Activated naive CD4-positive, alpha-beta T cell treated with anti-CD3 and anti-CD28 coated beads for 36 hours (primary cell): ENCODE measurements at places on chromosomes 11 and 22.

DNA sequence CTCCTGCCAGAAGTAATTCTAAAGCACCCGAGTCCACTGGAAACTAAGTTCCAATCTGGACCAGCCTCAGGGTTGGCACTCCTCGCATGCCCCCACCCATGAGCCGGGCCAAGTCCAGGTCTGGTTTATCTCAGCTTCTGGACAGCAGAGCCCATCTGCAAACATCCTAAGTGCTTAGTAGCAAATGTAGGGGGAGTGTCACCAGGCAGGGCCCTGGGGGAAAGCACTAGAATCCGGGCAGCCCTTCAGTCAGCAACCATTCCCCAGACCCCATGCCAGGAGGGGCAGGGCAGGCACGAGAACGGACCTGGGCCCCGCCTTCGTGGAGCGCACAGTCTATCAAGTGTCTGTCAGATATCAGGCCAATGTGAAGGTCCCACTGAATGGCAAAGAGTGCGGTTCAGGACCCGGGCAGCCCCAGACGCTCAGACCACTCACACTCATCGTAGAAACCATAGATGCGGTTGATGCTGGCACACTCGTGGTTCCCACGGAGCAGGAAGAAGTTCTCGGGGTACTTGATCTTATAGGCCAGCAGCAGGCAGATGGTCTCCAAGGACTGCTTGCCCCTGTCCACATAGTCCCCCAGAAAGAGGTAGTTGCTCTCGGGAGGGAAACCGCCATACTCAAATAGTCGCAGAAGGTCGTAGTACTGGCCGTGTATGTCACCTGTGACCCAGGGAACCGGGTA, 1.3 kb downstream of the PPP1CA start:
- no peak for DNase-seq

- peak; percentile 89 for DNase-seq
Measured at GRCh38 chr11:117986981-117987574, 884 bp downstream of the IL10RA start.

- peak; percentile 84 for DNase-seq
Measured at GRCh38 chr11:58675334-58676155, 53.1 kb downstream of the CNTF start.

- no peak for DNase-seq
Measured at GRCh38 chr11:12671370-12671769, 2.9 kb upstream of the TEAD1 start.

GRCh38 chr11:7004482-7004881, 15.7 kb downstream of the ZNF214 start:
- DNase-seq: no peak

DNA sequence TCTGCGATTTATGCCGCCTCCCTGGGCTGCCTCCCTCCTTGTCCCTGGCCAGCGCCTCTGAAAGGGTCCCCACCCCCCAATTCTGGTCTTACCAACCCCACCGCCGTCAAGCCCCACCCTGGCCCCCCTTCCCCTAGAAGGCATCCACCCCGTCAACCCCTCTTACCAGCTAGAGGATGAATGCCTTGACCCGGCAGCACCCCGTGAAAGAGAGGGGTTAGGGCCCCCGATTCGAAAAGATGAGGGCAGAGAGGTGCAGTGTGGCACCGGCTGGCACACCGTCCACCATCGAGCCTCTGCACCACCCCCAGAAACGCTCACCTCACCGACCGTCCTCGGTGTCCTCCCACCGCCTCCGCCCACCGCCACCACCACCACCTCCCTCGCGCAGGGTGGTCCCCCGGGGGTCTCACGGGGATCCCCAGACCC, 559 bp downstream of the ELFN2 start:
- DNase-seq: no peak

DNA sequence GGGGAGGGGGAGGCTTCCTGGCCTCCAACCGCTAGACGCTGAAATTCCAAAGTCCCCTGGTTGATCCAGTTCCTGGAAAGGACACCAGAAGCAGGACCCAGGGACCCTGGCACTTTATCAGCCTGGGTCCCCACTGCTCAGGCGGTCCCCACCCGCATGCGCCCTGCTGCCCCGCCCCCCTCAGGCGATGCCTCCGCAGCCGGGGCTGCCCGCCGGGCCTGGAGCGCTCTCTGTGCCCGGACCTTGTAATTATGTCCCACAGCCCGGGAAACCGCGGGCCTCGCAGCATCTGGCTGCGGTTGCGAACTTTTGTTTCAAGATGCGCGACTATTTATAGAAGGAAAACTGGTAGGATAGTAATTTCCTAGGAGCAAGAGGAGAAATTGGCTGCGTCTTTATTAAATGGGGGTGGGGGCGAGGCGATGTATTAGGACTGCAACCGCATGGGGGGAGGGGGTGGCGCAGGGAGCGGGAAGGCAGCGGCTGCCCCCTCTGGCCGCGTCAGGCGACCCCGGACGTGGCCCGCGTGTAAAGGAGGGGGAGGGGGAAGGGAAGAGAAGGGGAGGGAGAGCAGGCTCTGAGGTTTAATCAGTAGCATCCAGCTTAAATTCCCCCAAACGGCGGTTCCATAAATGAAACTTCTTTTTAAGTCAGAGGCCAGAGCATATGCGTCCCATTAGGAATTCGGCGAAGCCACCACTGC, 6.1 kb downstream of the WNT7B start:
- DNase-seq: no peak

DNA sequence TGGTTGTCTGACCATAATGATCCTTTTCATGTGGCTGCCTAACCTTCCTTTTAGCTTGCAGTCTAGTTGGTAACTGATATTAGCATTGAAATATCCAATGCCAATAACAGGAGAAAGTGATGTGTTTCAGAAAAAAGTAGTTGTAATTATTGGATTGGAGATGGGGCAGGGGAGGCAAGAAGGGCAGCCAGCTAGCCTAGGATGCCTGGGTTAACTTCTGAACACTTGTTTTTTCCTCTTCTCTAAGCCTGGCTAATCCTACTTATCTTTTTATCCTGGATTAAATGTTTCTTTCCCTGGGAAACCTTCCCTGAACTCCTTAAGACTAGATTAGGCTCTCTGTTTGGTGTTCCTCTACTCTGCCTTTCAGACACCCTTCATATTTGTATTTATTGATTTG, 380.2 kb downstream of the TMEM135 start:
- DNase-seq: no peak

DNA sequence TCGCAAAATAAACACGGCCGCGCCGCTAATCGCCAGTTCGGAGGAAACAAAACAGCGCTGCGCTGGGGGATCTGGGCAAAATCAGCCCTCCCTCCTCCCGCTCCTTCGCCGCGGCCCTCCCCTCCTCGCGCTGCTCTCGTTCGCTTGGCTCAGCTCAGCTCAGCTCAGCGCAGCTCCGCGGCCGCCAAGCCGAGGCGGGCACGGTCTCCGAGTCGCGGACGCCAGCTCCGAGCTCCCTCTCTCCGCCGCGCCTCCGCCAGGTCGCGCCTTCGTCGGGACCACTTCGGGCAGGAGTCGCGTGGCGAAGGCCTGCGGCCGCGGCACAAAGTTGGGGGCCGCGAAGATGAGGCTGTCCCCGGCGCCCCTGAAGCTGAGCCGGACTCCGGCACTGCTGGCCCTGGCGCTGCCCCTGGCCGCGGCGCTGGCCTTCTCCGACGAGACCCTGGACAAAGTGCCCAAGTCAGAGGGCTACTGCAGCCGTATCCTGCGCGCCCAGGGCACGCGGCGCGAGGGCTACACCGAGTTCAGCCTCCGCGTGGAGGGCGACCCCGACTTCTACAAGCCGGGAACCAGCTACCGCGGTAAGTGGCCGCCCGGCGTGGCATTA, at the start of gene SPON1:
SPON1 (plus strand) TSS at position 162 of the 607 bp plus-strand sequence; CDS start at position 344, 182 bp downstream.
- peak; percentile 67 for DNase-seq

DNA sequence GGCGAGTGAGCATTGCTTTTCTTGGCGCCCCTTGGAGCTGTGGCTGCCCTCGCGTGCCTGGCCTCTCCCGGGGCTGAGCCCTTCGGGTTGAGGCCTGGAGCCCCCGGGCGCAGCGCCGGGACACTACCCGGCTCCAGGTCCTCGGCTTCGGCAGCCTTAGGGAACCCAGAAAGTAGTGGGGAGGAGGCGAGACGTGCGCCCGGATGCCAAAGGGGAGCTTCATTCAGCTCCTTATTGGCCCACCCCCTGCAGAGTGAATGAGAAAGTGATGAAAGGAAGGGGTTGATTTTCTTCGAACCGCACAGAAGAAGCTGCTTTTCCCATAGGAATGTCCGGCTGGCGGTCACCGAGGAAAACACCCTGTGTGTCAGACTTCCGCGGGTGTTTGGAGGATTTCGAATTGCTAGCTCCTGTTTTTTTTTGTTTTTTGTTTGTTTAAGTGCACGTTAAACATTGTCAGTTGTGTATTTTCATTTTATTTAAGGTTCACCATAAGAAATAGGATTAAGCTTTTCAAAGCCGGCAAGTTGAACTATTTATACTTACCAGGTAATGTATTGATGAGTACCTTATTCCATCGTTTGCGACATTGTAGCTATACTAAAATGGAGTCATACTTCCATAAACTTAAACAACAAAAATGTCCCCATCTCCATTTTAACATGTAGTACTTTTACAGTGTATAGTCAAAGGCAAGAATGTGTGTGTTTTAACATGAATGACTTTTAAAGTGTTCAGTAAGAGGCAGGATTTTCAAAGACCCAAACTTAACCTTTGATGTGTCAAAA, 841 bp upstream of the EIF4G2 start:
- peak; percentile 54 for DNase-seq
